ENCODE measurements at places on chromosomes 7 and 10. TPM values are rescaled to one million over a fixed set of nuclear protein-coding genes. Genes with fewer than 3 reads are reported as not detected.

- DNase-seq = no peak
Observed at GRCh38 chr7:125934955-125935354, 1005.3 kb upstream of the POT1 start.

GRCh38 chr10:97891497-97892167 lies 42.0 kb downstream of the GOLGA7B start:
- DNase-seq = no peak

- DNase-seq = no peak
Observed at GRCh38 chr10:58965855-58966254, 210.6 kb upstream of the PHYHIPL start.

- no peak for DNase-seq
Observed at GRCh38 chr7:137488038-137488437, 144.5 kb upstream of the PTN start.

The TMEM225B gene
- total RNA-seq = 0.05 TPM

The GSAP gene
- 3.7 TPM for total RNA-seq
